ENCODE measurements at places on chromosomes 4 and X.

GRCh38 chr4:150569384-150569987 is 12.5 kb upstream of the MAB21L2 start:
- DNase-seq: no peak

DNA sequence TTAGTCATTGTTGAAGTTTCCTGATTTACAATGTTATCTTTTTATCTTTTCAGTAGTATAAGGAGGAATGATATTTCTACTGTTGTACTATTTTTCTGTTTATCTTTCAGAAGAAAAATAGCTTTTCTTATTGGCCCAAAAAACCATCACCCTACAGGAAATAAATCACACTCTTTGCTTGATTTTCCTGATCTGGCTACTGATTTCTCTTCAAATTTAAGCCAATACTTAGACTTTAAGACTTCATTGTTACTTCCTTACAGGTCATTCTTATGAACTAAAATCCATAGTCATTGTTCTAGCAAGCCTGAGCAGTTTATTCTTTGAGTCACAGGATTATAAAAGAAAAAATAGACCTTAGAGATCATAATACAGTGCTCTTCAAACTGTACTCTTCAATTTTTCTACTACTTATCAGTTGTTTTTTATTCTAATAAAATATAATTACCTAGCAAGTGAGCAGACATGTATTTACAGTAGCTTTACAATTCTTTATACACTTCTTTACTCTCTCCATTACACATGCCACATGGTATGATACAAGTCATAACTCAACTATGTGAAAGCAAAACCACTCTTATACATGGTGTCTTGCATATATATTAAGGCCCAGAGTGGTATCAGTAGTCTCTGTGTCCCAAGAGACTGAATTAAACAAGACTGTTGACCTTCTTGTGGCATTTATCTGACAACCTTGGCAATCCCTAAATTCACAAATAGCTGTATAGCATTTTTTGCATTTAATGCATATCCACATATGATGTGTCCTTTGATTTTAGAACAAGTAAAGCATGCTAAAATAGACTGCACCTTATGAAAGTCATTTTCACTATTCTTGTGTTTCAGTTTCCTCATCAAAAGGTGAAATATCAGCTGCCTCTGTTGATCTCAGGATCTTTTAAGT is 47.9 kb downstream of the TET2 start:
- DNase-seq: no peak

GRCh38 chr4:188110741-188111471 is 1.5 kb upstream of the TRIML2 start:
- DNase-seq: no peak

- no peak for DNase-seq
Measured at GRCh38 chrX:120697053-120697452, 67.2 kb upstream of the C1GALT1C1 start.

- no peak for DNase-seq
Measured at GRCh38 chr4:76982638-76983584, 33.4 kb downstream of the SEPTIN11 start.

DNA sequence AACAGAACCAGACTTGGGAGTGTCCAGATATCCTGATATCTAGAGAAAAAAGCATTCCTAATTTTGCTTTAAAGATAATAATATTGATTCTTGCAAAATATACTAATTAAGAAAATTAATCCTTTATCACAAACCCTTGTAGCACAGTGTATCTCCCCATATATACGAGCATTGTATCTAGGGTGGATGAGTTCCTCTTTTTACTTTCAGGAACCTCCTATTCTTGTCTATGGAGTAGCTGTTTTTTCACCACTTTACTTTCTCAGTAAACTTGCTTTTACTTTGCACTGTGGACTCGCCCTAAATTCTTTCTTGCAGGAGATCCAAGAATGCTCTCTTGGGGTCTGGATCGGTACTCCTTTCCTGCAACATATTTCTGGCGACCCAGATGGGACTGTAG is 103.9 kb downstream of the GLUD2 start:
- no peak for DNase-seq
